Stimulated activated CD8-positive, alpha-beta memory T cell treated with anti-CD3 and anti-CD28 coated beads, Interleukin-2, amount 100 ng/mL, for 48 hours (primary cell): ENCODE measurements at places on chromosomes 5 and 9.

- no peak for DNase-seq
These were observed 22.6 kb downstream of the CNTFR start for GRCh38 chr9:34566972-34567371.

DNA sequence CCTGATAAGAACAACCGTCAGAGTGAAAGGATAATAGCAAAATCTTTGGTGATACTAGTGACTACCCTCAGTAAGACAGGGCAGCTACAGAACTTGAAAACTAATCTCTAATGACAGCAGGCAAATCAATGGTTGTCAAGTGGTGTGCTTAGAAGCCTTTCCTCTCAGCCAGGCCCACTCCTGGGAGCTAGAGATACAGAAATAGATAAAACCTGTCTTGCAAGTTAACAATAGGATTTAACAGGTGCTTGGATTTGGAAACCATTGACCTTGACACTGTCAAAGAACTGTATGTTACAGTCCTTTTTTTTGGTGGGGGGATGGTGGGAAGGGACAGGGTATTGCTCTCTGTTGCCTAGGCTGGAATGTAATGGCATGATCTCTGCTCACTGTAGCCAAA is 118.6 kb downstream of the BASP1 start:
- no peak for DNase-seq

GRCh38 chr5:16467363-16468219 is 2.0 kb upstream of the ZNF622 start:
- no peak for DNase-seq

DNA sequence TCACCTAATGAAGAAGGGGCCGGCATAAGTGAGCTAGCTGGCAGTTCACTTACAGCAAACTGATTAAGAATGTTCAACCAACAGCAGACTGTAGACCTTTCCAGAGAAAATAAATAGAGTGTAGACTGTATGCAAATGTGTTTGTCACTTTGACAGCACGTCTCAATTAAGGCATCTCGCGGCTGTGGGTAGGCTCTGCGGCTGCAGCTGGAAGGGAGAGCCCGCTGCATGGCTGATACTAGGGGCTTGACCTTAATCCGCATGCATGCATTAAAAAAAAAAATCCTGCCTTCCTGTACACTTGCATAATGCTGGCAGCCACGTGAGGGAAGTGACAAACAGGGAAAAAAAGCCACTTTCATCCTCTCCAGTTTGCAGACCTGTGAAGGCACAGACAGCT is 82.3 kb downstream of the CRB2 start:
- no peak for DNase-seq

DNA sequence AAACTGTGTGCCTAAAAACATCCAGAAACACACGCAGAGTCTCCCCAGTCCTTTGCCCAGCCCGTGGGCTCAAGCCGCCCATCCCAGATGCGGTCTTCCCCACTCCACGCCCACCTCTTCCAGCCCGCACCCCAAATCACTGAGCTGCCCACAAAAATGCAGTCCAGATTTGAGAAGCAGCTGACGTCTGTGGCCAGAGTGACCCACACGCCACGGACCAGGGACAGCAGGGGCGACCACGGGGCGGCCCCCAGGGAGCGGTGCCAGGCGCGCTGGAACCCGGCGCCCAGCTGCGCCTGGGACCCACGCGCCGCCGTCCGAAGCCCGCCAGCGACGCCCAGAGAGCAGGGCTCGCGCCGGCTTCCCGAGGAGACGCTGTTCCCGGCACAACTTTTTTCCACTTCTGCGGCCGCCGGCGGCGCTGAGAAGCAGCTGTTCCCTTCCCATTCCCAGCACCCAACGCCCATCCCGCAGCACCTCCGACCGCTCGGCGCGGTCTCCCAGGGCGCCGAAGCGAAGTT is 674 bp downstream of the LHFPL2 start:
- DNase-seq: no peak

GRCh38 chr5:38722918-38723317 is 122.9 kb upstream of the OSMR start:
- no peak for DNase-seq

DNA sequence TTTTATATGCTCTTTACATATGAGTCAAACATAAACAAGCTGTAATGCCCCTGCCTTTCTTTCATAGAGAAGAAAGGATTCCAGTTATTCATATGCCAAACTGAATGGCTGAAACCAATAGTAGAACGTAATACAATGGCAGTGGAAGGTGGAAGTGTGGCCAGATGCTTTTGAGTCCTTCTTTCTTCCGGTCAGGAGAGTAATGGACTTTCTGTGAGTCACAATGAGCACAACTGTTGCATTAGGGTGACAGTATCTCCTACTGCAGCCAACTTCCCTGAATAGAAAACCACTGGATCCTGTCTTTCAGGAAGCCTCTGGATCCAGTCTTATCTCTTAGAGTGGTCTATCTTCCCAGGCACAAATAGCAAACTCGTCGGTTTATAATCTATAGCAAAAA is 855.2 kb downstream of the MAT2B start:
- no peak for DNase-seq

- no peak for DNase-seq
These were observed 31.7 kb upstream of the ARAP3 start for GRCh38 chr5:141713616-141714309.

DNA sequence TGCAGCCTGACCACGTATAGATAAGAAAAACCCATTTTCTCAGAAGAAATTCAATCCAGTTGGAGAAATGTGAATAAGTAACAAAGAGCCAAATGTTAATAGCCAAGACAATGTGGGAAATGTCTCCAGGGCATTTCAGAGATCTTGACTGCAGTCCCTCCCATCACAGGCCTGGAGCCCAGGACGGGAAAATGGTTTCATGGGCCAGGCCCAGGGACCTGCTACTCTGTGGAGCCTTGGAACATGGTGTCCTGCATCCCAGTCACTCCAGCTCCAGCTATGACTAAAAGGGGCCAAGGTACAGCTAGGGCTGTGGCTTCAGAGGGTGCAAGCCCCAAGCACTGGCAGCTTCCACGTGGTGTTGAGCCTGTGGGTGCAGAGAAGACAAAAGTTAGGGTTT is 490.0 kb downstream of the CYLC2 start:
- no peak for DNase-seq

DNA sequence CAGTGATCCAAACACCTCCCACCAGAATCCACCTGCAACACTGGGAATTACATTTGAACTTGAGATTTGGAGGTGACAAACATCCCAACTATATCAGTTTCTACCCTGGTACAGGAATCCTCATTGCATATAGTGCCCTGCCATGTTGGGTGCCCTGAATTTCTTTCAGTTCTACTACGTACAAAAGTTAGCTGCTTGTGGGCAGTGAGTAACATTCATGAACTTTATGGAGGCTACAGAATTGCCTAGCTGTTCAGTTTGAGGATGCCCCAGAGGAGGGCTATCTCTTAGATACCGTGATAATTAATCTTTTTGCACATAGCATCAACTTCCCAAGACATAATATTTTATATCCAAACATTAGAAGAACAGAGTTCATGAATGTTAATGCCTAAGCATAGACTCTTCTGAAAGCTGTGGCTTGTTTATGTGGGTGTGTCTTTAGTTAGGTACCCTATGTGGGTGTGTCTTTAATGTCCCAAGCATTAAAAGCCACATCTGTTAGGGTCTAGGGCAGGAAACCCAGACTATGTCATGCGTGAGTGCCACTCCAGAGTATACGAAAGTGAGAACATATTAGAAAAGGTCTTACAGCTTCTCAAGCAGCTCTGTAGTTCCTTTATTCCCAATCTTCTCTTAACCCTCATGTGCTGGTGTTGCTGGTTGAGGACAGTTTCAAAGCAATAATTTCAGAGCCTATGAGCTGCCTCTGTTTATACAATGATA is 47.0 kb upstream of the CHD1 start:
- no peak for DNase-seq

GRCh38 chr9:81915801-81916505 is 12.3 kb upstream of the SPATA31D4 start:
- no peak for DNase-seq

DNA sequence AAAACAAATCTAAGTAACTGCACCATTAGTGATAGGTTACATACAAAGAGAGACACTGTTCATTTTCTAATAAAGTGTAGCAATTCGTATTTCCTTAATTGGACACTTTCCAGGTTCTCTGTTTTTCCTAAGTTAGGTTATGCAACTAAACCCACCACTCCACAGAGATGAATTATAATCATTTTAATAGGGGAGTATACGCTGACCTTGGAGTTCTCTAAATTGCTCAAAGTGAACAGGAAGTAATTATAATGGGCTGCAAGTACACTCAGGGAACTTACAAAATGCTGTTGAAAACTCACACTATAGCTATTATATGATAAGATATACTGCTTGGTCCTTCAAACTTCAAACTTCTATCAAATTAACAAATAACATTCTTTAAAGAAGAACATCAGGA is 18.2 kb upstream of the ADCY2 start:
- DNase-seq: no peak

DNA sequence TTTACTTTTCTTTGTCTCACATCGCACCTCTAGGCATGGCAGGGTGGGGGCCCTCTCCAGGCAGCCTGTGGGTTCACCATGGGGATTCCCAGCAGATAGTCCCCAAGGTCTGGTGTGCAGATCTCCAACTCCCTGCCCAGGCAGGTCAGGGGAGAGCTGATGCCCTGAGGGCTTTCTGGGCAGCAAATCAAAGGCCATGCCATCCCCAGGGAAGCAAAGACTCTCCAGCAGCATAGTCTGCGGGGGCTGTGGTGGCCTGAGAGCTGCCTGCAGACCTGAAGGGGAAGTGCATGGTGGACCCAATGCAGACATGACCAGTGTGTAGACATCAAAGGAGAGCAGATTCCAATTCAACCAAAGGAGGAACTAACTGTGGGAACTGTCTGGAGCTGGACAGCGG is 7.7 kb downstream of the NEURL1B start:
- no peak for DNase-seq

DNA sequence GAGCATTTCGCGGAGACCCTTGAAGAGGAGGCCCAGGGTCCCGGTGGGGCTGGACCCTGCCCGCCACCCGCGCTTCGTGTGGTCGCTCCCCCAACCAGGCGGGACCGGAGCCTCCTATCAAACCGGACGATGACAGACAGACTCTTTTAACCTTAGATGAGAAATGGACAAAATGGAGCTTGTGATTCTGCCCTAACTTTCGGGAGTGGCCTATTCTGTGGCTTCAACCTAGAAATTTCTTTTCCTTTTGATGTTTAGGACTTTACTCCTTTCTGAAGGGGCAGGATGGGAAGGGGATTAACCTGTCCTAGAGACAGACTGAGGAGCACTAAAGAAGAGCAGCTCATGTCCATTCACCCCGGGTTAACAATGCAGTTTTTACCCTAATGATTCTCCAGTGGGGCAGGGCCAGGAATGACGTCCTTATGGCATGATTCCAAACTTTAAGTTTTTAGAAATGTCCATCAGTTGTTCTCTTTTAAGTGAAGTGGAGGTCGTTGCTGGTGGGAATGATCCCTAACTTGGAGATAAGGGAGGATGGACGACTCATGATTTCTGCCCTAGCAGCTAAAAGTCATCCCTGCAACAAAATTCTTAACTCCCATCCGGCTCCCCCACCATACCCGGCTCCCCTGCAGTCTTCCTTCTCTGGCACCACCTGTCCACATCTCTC is 1.0 kb downstream of the NIPSNAP3A start:
- no peak for DNase-seq

- no peak for DNase-seq
These were observed 80.3 kb downstream of the HSD17B4 start for GRCh38 chr5:119532637-119533036.

- no peak for DNase-seq
These were observed 287.1 kb downstream of the TENT4A start for GRCh38 chr5:7000310-7000709.

GRCh38 chr9:126435626-126436025 is 109.0 kb downstream of the MVB12B start:
- DNase-seq: no peak

- no peak for DNase-seq
These were observed 259.2 kb downstream of the ARRDC3 start for GRCh38 chr5:91123901-91124300.
